ENCODE measurements at places on chromosomes 12 and 14. TPM values are rescaled to one million over a fixed set of nuclear protein-coding genes. Genes with fewer than 3 reads are reported as not detected.
A peak's percentile ranks its signal among the peaks of the same experiment; 100 is the strongest.

DNA sequence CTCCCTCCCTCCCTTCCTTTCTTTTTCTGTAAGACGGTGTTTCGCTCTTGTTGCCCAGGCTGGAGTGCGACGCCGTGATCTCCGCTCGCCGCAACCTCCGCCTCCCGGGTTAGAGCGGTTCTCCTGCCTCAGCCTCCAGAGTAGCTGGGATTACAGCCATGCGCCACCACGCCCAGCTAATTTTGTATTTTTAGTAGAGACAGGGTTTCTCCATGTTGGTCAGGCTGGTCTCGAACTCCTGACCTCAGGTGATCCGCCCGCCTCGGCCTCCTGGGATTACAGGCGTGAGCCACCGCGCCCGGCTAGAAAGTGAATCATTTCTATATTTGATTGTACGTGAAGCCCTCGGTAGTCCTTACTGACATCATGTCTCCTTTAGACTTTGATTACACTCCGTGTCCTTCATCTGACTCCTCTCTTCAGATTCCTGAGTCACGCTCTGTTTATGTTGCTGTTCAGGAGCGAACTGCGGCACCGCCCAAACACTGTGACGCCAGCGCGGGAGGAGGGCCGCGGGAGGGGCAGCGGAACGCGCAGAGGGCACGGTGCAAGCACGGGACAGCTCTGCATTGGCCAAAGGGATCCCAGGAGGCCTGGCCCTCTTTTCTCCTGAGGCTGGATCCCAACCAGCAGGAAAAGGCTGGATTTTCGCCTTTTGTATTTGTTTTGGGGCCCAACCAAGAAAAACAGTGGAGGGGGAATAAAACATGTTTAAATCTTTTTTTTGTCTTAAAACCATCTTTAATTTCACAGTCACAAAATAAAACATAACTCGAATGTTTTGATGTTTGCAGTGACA lies 538 bp upstream of the GABARAPL1 start:
- H3K27ac ChIP-seq: peak overlapping the region; percentile 100
- no peaks in the 10 kb centered on the region for H3K27me3 ChIP-seq
- peak; percentile 98 for DNase-seq
- H3K36me3 ChIP-seq: no peaks in the 10 kb centered on the region
- peak overlapping the region; percentile 84 for H3K4me3 ChIP-seq
- H3K4me1 ChIP-seq: no peaks in the 10 kb centered on the region

DNA sequence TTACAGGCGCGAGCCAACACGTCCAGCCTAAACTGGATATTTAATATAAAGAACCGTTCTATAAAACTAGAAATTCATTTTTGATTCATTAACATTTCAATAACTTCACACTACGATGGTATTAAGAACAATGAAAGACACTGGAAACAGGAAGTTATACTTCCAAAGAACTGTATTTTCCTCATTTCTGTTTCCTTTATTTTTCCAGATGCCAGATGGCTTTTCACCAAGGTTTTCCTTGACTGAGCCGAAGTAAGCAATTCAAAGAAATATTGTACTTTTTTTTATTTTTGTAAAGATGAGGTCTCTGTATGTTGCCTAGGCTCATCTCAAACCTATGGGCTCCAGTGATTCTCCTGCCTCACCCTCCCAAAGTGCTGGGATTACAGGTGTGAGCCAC lies 28.2 kb downstream of the EEA1 start:
- H3K36me3 ChIP-seq: no peaks in the 10 kb centered on the region
- no peak overlapping the region for H3K4me3 ChIP-seq
- H3K27ac ChIP-seq: peak overlapping the region; percentile 85
- H3K4me1 ChIP-seq: peaks cover 5% of the 10 kb centered on the region

DNA sequence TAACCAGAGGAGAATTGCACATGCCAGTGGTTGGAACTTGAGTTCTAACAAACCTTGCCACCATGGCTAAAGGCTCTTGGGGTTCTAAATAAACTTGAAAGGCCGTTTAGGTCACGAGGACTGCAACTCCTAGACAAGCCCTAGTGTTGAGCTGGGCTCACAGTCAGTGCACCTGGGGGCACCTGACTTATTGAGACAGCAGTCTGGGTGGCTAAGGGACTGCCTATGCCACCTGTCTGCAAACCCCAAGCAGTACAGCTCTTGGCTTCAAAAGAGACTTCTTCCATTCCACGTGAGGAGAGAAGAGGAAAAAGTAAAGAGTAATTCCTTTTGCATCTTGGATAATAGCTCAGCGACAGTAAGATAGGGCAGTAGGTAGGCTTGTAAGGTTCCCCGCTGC lies 765.6 kb upstream of the FOXG1 start:
- no peak overlapping the region for H3K4me3 ChIP-seq
- H3K4me1 ChIP-seq: no peaks in the 10 kb centered on the region
- no peak for DNase-seq
- H3K36me3 ChIP-seq: no peaks in the 10 kb centered on the region

- no peaks in the 10 kb centered on the region for H3K4me1 ChIP-seq
- no peak for DNase-seq
- peak overlapping the region; percentile 51 for H3K27ac ChIP-seq
- peak overlapping the region; percentile 77 for H3K4me3 ChIP-seq
- no peaks in the 10 kb centered on the region for H3K36me3 ChIP-seq
- H3K27me3 ChIP-seq: no peaks in the 10 kb centered on the region
These were observed 1.5 kb downstream of the MLH3 start for GRCh38 chr14:75049731-75050201.

DNA sequence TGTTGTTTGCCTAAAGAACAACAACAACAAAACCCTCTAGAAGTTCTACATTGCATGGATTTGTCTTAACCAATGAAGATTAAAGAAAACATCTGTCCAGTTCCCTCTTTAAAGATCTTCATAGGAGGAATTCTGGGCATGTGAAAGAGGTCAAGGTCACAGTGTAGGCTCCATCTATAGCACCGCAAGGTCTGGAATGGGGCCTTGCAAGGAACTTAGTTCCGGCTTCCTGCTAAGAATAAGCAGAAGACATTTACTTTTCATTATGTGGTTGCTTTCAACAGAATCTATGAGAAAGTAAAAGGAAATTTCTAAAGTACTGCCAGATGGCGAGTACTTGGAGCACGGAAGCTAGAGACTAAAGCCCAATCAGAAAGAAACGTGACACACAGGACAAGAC lies 57.2 kb upstream of the GNPNAT1 start:
- no peak overlapping the region for H3K4me3 ChIP-seq
- no peak overlapping the region for H3K27ac ChIP-seq
- H3K27me3 ChIP-seq: no peaks in the 10 kb centered on the region

- H3K4me3 ChIP-seq: no peak overlapping the region
- DNase-seq: no peak
- H3K4me1 ChIP-seq: no peaks in the 10 kb centered on the region
- no peak overlapping the region for H3K27ac ChIP-seq
- H3K36me3 ChIP-seq: no peaks in the 10 kb centered on the region
- no peaks in the 10 kb centered on the region for H3K27me3 ChIP-seq
These were observed 12.5 kb downstream of the NOC4L start for GRCh38 chr12:132156573-132157325.

DNA sequence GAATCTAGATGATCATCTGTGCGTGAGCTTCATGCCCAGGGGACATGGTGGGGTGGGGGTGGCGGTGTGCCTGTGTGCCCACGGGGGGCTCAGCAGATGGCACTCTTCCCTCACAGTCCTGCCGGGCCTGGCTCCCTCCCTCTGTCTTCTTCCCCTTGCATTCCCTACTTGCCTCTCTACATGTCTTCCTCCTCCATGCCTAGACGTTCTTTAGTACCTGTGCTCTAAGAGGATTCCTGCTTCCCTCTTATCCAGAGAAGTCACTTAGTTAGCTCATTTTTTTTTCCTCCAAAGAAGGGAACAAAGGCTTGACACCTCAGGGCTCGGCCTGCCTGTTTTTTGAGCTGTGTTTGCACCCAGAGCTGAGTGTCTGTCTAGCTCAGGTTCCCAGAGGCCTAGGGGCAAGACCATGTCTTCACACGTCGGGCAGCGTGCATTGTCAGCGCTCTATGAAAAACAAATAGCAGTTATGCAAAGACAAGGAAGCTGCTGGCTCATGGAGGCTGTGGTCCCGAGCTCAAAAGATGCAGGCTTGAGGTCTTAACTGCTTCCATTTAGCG lies 48.8 kb downstream of the NINJ2 start:
- no peaks in the 10 kb centered on the region for H3K4me1 ChIP-seq
- H3K27ac ChIP-seq: no peak overlapping the region
- H3K36me3 ChIP-seq: no peaks in the 10 kb centered on the region
- no peaks in the 10 kb centered on the region for H3K27me3 ChIP-seq
- no peak for DNase-seq
- no peak overlapping the region for H3K4me3 ChIP-seq

Gene CLEC9A
- total RNA-seq: 0.90 TPM

Gene DACT1
- 49.6 TPM for total RNA-seq

Gene SIX1
- not detected for total RNA-seq

All from uterus (tissue), 4 donors.